ENCODE measurements at places on chromosomes 6 and 20.
A peak's percentile ranks its signal among the peaks of the same experiment; 100 is the strongest.

DNA sequence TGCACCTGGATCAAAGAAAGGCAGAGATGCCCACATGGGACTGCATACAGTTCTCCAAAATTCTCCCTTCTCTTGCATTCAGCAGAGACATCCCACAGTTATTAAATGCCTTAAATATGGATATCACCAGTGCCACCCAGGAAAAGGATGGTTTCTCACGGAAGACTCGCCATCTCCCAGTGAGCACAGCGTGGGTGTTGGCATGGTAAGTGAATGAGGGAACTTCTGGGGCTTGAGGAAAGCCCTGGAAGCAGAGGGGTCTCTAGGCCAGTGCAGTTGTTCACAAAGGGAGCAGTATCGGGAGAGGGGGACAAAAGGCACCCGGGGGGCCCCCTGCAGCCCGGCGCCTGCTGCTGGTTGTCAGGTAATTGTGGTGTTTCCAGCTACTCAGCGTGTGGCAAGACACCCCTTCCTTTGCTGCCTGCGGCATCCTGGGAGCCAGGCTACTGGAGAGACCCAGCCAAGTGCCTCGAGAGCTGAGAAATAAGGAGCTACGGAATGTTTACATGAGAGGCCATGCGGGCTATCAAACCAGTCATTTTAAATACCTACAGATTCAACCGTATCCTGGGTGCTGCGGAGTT lies 125.4 kb downstream of the PXDC1 start:
- DNase-seq = no peak

- DNase-seq = no peak
These were observed 23.5 kb downstream of the METTL24 start for GRCh38 chr6:110334423-110335180.

- no peak for DNase-seq
These were observed 147.5 kb upstream of the TCF21 start for GRCh38 chr6:133741375-133741861.

GRCh38 chr6:81894306-81894705 lies 141.8 kb upstream of the TENT5A start:
- DNase-seq = no peak

- DNase-seq = no peak
These were observed 1296.8 kb upstream of the EYS start for GRCh38 chr6:67003844-67004243.

- no peak for DNase-seq
These were observed 71.6 kb downstream of the SH3BGRL2 start for GRCh38 chr6:79702691-79703090.

GRCh38 chr6:97765461-97765860 lies 482.4 kb upstream of the MMS22L start:
- no peak for DNase-seq

DNA sequence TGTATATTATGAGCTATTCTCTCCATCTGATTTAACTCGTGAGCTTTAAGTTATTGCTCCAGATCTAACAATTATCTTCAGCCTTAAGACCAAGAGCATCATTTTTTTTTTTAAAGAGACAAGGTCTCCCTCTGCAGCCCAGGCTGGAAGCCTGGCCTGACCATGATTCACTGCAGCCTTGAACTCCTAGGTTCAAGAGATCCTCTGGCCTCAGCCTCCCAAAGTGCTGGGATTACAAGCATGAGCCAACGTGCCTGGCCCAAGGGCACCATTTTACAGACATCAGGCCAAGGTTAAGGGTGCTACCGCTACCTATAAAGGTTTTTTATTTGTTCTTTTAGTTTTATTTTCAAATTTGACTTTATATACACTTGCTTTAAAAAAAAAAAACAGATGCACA lies 2.3 kb downstream of the SUPT3H start:
- no peak for DNase-seq

GRCh38 chr6:12071064-12071615 lies 59.0 kb downstream of the HIVEP1 start:
- no peak for DNase-seq

DNA sequence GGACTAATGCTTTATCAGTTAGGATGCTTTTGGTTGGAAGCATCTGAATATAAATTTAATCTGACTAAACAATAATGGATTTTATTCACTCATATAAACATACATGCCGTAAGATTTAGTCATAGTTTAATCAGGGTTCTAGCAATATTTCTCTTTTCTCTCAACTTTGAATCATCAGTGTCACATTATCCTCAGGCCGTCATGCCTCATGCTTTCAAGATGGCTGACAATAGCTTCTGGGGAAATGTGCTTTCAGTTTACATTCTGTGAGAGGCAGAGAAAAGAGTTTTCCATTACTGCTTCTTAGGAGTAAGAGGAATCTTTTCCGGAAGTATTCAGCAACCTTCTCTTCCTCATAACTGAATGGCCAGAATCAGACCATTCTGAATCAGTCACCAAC lies 162.2 kb downstream of the GJA1 start:
- no peak for DNase-seq

GRCh38 chr20:59071216-59071615 lies 28.6 kb upstream of the PRELID3B start:
- no peak for DNase-seq

DNA sequence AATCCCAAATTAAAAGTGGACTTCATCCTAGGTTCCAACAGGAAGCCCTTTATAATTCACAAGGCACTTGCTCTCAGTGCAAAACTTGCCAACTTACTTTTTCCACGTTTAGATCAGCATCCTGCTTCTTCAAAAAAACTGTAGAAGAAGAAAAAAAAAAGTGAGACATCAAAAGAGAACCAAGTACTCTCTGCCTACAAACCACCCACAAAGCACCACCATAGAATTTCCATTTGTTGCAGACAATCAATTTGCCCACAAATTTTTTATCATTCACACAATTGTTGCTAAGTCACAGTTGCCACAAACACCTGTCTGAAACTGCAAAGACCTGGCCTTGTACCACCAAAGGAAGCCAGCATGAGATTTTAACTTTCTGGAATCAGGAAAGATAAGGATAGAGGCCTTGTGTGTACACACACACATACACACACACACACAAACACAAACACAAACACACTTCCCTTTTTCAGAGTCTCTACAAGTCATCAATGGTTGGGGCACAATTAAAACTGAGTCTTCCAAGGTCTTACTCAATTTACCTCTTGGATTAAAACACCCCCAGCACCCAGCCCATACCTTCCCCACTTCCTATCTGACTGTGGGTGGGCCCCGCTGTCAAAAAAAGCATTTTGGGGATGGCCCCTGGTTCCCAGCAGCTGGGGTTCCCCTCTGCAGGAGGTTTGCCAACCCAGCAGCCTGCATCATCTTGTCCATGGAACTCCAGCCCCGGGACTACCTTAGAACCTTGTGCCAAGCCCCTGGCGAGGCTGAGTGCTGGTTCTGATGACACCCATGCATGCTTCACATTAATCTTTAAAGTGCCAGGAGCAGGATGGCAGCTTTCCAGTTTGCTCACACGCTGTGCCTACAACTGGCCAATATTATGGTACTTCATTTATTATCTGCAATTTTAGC lies 26.5 kb downstream of the FYN start:
- no peak for DNase-seq

GRCh38 chr6:64538722-64539121 lies 903.1 kb downstream of the PHF3 start:
- no peak for DNase-seq

GRCh38 chr20:37231947-37232630 lies 29.5 kb downstream of the GHRH start:
- no peak for DNase-seq

- no peak for DNase-seq
These were observed 254.4 kb downstream of the KCNQ5 start for GRCh38 chr6:72876256-72876655.

- no peak for DNase-seq
These were observed 19.0 kb upstream of the SNRPB2 start for GRCh38 chr20:16710781-16711180.

DNA sequence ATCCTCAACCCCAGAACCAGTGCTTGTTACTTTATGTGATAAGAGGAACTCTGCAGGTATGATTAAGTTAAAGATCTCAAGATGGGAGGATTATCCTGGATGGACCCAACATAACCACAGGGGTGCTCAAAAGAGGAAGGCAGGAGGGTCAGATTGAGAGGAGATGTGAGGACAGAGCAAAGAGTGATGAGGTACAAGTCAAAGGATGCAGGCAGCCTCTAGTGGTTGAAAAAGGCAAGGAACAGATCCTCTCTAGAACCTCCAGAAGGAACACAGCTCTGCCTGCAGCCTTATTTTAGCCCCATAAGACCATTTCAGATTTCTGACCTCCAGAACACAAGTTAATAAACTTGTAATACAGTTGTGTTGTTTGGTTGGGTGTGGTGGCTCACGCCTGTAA lies 41.2 kb downstream of the PDSS2 start:
- no peak for DNase-seq

- no peak for DNase-seq
These were observed 100.8 kb downstream of the DST start for GRCh38 chr6:56541741-56542360.

GRCh38 chr20:32325706-32326503 lies 32.2 kb upstream of the ASXL1 start:
- peak; percentile 15 for DNase-seq

GRCh38 chr20:4082406-4083097 lies 67.2 kb upstream of the RNF24 start:
- DNase-seq = no peak

GRCh38 chr6:9875605-9876353 lies 539.1 kb downstream of the TFAP2A start:
- no peak for DNase-seq

- no peak for DNase-seq
These were observed 21.5 kb downstream of the EZR start for GRCh38 chr6:158797331-158798310.

DNA sequence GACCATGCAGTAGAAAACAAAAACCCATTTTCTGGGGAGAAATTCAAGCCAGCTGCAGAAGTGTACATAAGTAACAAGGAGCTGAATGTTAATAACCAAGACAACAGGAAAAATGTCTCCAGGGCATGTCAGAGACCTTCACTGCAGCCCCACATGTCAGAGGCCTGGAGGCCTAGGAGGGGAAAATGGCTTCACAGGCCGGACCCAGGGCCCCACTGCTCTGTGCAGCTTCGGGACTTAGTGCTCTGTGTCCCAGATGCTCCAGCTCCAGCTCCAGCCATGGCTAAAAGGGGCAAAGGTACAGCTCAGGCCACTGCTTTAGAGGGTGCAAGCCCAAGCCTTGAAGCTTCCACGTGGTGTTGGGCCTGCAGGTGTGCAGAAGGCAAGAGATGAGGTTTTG lies 43.6 kb downstream of the HACE1 start:
- DNase-seq = no peak

GRCh38 chr6:67265996-67266921 lies 1368.8 kb upstream of the ADGRB3 start:
- no peak for DNase-seq

- DNase-seq = no peak
These were observed 17.9 kb downstream of the RALGAPA2 start for GRCh38 chr20:20694591-20694990.

- no peak for DNase-seq
These were observed 284.3 kb downstream of the EPM2A start for GRCh38 chr6:145451029-145451428.

DNA sequence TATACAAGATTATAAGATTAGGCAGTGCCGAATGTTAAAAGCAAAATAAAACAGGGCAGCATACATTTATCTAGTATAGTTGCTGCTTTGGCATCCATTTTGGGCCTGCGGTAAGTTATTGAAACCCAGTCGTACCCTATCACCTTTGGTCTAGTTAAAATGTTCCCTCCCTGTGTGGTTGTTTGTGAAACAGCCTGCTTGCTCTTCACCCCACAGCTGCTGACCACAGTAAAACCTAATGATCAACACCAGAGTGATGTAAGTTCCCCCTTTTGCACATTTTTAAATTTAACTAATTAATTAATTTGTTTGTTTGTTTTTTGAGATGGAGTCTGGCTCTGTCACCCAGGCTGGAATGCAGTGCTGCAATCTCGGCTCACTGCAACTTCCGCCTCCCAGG lies 50.3 kb upstream of the TXNDC5 start:
- no peak for DNase-seq

DNA sequence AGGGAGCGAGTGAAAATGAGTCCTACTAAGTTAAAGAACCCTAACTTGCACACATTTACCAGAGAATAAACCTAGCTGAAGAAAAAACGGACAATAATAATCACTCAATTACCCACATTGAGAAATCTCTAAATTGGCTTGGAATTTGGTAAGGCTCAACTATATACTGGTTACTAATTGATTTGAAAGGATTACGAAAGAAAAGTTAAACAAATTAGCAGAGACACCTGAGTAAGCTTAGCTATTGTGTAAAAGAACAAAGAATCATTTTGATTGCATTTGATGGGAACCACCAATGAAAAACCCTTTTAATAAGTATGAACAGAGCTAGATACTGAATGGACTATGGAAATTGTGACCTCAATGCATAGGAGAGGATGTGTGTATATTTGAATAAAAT lies 118.6 kb upstream of the ADGRF1 start:
- no peak for DNase-seq

GRCh38 chr6:72132851-72133250 lies 246.5 kb downstream of the RIMS1 start:
- no peak for DNase-seq

GRCh38 chr6:143843677-143843999 lies 500 bp downstream of the LTV1 start:
- DNase-seq = no peak

- DNase-seq = no peak
These were observed 20.5 kb downstream of the SNAI1 start for GRCh38 chr20:50003253-50003656.

- no peak for DNase-seq
These were observed 55.2 kb upstream of the CITED2 start for GRCh38 chr6:139429580-139430145.

- DNase-seq = no peak
These were observed 2.4 kb upstream of the MDGA1 start for GRCh38 chr6:37699887-37700619.

DNA sequence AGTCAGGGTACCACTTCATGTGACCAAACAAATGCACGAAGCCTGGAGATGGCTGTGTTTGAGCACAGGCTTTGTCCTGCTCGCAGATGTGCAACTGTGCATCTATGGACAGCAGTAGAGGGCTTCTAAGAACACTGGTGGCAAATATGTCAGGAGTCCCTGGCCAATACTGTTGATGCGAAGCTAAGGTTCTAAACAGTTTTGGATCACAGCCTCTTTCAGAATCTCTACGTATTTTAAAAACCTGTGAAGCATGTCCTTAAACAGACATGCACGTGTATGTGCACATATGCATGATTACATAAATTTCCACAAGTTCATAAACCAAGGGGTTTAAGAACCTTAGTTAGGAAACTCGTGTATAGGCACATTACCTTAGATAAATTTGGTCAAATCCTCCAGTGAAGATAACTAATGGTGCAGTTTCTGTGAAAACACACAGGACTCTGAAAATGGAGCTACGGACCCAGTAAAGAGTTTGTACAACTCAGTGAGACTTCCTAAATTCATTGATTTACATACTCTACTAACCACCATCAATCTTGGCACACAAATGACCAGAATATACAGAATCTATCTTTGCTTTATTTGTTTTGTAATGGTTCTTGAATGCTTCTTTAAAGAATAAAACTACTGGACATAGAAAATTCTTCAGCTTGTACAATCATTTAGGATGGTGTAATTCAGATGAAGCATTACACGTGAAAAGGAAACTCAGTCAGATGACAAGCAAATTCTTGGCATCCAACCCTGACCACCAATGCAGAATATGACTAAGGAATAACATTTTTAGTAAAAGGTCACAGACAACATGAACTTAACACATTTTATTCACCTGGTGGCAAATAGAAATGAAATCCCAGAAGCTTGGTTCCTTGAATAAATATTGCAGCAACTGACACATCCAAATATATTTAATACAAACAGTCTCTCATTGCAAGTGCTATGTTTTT lies 27.4 kb downstream of the KCNQ5 start:
- DNase-seq = peak; percentile 52

- no peak for DNase-seq
These were observed 236.4 kb upstream of the RIMS1 start for GRCh38 chr6:71649915-71650314.
